Gastroesophageal sphincter (tissue), 4 donors: ENCODE measurements at places on chromosomes 2 and 18. TPM values are rescaled to one million over a fixed set of nuclear protein-coding genes. Genes with fewer than 3 reads are reported as not detected.

MSGN1 gene
- not detected for total RNA-seq

CFAP221 gene
- 0.25 TPM for total RNA-seq

CFAP65 gene
- not detected for total RNA-seq

INPP1 gene
- total RNA-seq: 27.7 TPM

SERPINB4 gene
- 1.9 TPM for total RNA-seq

CRYGD gene
- total RNA-seq: not detected

RGPD4 gene
- total RNA-seq: not detected

HAAO gene
- total RNA-seq: 9.3 TPM

AP1S3 gene
- total RNA-seq: 0.54 TPM

SH3RF3 gene
- total RNA-seq: 15.6 TPM

ADD2 gene
- 7.8 TPM for total RNA-seq

CYRIA gene
- total RNA-seq: 15.2 TPM

ACSL3 gene
- total RNA-seq: 71.6 TPM

COPS7B gene
- total RNA-seq: 24.2 TPM

SLC5A7 gene
- 0.93 TPM for total RNA-seq

UGT1A8 gene
- not detected for total RNA-seq

HTR2B gene
- total RNA-seq: 17.3 TPM
